ENCODE measurements at places on chromosomes 11 and 22.

DNA sequence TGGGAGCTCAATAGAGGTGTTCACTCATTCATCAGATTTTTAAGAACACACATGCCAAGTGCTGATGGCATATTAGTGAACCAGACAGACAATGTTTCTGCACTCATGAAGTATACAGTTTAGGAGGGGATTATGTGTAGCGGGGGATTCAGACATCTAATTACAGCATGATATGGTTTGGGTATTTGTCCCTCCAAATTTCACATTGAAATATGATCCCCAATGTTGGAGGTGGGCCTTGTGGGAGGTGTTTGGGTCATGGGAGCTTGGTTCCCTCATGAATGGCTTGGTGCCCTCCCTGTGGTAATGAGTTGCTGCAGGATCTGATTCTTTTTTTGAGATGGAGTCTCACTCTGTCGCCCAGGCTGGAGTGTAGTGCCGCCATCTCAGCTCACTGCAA is 8.9 kb upstream of the RAB3IL1 start:
- DNase-seq = no peak

DNA sequence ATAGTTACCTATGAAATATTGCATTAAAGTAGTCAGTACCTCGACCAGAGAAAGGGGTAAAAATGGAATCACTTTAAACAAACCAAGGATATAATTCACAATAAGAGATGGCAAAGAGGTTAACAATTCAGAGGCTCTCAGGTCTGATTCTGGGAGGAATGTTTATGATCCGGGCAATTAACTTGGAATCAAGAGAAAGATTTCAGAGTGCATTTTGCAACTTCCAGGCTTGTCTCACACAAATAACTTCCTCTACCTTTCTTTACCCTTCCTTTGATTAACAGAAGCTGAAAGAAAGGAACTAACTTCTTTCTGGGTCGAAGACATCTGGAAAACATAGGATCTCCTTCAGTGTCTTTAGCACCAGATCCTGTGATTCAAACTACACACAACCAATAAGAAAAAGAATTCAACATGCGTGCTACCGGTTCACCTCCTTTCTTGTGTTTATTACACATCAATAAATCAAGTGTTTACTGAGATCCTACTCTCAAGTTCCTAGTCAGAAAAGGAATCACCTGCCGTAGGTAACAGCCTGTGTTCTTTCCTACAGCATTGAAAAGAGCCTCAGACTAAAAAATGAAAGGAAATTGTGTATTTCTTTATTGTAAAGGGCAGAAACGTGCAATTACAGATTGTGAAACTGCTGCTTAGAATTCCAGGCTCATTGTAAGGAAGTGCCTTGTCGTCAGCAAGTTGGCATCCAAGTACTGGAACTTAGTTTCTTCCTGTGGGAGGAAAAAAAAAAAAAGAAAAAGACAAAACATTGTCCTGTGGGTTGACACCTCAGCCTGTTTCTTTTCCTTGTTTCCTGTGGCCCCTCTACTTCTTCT is 29.5 kb downstream of the CARD18 start:
- DNase-seq = no peak

GRCh38 chr11:100827934-100828661 is 141.0 kb downstream of the ARHGAP42 start:
- DNase-seq = no peak

DNA sequence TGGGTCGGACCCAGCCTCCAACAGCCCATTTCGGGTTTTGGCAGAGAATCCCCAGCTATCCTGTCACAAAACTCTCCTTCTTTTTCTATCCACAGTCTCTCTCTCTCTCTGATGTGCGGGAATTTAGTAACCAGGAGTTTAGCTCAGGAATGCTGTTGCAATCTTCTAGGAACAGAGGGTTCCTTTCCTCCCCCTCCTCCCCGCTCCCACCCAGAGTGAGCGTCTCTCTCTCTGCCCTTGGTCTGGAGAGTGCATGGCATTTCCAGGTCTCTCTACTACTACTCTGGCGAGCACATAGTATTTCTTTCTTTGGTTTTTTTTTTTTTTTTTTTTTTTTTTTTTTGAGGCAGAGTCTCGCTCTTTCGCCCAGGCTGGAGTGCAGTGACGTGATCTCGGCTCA is 17.7 kb downstream of the APIP start:
- no peak for DNase-seq

DNA sequence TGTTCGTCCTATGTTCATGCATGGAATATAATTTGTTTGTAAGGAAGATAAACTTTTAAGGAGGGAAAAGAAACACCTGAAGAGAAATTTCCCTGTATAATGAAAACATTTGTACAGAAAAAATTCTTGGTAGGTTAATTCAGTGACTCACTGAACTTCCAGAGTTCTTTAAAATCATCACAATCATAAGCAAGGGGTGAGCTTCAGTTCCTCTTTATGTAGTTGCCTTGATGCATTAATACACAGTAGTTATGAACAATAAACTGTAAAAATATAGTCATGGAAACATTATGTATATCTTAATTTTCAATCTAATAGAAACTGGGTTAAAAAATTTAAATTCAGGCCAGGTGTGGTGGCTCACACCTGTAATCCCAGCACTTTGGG is 1.1 kb upstream of the C11orf65 start:
- no peak for DNase-seq

- no peak for DNase-seq
Measured at GRCh38 chr11:17063171-17064002, 14.1 kb downstream of the RPS13 start.

DNA sequence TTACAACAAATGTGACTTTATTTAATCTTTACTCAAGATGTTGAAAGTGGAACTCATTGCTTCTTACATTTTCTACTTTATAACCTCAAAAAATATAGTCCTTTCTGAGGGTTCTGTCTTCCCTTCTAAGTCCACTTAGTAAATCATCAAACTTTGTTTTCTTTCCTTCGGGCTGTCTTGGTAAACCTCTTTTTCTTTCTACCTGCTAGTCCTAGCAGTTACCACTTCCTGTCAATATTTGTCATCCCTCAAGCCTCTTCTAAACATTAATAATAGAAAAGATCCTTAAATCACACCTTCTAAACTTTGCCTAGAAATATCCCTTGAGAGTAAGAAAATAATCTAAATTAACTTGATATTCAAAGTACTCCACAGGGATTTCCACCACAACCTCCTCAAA is 580.4 kb downstream of the CNTN5 start:
- DNase-seq = no peak

- no peak for DNase-seq
Measured at GRCh38 chr11:105183987-105184386, 44.4 kb upstream of the CARD18 start.

GRCh38 chr22:49629586-49630447 is 197.9 kb downstream of the BRD1 start:
- no peak for DNase-seq

DNA sequence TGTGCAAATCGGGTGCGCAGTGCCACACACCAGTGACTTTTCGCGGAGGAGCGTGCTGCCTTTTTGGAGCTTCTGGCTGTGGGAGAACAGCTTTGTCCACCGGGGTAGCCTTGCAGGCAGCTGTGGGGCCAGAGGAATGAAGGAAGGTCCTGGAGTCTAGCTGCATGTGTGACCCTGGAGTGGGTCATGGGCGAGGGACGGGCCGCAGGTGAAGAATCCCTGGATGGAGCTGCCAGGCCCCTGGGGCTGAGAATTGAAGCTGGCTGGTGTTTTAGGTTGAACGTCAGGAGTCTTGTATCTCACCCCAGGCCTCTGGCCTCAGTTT is 8.6 kb downstream of the CCND1 start:
- DNase-seq = no peak

DNA sequence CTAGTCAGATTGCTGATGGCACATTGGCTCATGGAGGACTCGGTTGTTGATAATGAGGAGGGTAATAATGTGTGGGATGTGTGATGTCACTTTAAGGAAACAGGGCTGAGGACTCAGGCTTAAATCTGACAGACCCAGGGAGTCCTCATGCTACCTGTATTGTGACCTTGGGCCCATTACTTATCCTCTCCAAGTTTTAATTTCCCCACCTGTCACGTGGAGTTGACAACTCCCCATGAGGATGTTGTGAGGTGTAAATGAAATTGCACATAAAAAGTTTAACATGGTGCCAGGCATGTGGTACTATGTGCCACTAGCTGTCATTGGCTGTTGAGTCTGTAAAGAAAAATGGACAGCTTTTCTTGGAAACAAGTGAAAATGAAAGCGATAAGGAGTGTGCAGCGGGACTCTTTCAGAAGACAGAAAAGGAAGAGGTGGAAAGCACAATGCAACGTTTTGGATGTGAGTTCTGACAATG is 15.3 kb downstream of the IL10RA start:
- DNase-seq = no peak

- DNase-seq = peak; percentile 75
Measured at GRCh38 chr11:121464352-121464946, 11.7 kb upstream of the SORL1-AS1 start.

DNA sequence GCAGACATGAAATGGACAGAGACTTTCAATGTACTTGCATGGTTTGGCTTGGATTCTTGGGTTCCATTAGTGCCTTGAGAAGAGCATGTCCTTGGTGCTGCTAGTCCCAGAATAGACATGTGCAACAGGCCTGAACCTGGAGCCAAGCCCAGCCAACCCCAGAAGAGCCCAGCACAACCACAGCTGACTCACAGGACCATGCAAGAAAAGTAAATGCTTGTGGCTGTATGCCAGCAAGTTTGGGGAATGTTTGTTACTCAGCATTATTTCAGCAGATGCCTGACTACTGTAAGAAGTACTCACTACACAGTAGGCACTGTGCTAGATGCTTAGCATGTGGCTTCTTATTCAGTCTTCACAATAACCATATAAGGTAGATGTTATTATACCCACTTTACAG is 39.2 kb upstream of the HMGXB4 start:
- DNase-seq = no peak

DNA sequence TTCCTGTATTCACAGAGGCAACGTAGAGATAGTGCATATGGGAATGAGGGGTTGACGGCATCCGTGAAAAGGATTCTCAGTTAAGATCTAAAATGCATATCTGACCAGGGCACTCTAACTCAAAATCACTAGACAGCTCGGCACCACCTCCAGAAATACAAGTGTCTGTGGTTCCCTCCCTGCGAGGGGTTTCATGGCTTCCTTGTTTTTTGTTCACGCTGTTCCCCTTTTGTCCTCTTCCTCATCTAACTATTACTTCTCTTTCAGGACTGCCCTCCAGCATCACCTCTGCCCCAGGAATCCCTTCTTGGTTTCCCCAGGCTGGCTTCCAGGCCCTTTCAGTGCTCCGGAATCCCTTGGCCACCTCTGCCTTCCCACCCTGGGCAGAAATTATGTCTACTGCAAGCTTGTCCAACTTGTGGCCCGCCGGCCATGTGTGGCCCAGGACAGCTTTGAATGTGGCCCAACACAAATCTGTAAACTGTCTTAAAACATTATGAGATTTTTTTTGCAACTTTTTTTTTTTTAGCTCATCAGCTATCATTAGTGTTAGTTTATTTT is 159.9 kb downstream of the FBXO7 start:
- no peak for DNase-seq

- DNase-seq = no peak
Measured at GRCh38 chr11:134730561-134731212, 318.6 kb upstream of the B3GAT1 start.

GRCh38 chr11:126423154-126423553 is 67.7 kb downstream of the ST3GAL4 start:
- DNase-seq = no peak

DNA sequence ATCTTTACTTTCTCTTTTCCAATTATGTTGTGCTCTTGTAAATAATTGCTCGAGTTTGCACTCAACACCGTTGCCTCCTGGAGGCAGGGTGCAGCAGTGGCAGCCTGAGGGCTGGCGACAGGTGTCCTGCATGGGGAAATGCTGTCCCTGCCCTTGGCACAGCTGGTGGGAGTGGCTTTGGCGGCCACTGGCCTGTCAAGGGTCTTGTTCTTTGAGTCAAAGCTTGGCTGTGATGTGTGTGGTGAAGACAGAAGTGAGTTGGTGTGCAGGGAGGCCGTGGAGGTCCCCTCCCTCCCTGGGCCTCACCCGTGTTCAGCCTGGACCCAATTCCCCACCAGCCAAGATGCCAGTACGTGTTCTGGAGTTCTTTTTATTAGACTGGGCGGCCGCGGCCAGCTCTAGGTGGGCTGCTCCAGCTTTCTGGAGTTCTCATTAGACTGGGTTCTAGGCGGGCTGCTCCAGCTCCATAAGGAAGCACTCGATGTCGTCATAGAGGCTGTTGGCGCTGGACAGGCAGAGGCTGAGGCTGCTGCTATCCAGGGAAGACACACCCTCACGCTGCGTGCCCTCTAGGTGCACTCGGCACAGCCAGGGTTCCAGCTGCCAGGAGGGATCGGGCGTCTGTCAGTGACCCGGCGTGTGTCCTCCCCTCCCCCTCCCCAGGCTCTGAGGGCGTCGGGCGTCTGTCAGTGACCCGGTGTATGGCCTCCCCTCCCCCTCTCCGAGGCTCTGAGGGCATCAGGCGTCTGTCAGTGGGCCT is 3.4 kb downstream of the IRF7 start:
- no peak for DNase-seq

- no peak for DNase-seq
Measured at GRCh38 chr11:32894149-32894827, 1.7 kb downstream of the QSER1 start.

DNA sequence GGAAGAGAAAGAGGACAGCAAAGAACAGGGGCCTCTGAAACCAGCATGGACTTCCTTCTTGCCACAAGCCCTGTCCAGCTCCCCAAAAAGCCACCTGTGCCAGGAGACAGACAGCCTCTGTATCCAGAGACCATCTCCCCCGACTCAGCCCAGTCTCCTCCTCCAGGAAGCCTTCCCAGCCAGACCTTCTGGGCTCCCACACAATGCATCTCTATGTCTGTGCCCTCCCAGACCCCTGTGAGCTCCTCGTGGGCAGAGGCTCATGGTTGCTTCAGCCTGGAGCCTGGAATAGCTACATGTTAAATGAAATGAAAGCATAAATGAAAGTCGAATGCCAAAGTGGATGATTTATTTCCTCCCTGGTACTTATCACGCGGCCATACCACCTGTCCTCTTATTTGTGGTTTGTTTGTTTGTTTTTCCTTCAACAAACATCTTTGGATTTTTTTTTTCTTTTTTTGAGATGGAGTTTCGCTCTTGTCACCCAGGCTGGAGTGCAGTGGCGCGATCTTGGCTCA is 7.3 kb upstream of the ARAP1 start:
- DNase-seq = no peak

DNA sequence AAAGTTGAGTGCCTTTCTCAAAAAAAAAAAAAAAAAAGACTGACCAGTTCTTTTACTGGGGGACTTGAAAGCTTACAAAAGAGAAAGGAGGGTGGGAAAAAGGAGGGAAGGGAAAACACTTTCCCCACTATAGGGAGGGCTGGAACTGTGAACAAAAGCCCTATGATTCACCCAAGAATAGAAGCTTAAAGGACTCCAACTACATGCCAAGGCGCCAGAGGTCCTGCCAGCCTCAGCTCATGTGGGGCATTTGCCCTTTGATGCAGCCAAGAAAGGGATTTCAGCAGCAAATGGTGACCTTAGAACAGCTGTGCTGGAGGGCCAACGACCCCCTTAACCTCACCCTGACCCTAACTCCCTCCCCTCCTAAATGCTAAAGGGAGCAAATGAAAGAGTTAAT is 160.0 kb downstream of the NTM start:
- DNase-seq = no peak
